ENCODE measurements at places on chromosomes 2 and 18. TPM values are rescaled to one million over a fixed set of nuclear protein-coding genes. Genes with fewer than 3 reads are reported as not detected.

- DNase-seq = peak; percentile 64
Observed at GRCh38 chr2:54557601-54558187, 101.6 kb downstream of the SPTBN1 start.

The SP100 gene
- total RNA-seq = 129 TPM

The FBLN7 gene
- total RNA-seq = 8.9 TPM

- no peak for DNase-seq
Observed at GRCh38 chr18:64803471-64803870, 654.6 kb upstream of the LINC00305 start.

GRCh38 chr2:21270083-21270491 lies 146.3 kb downstream of the TDRD15 start:
- no peak for DNase-seq

DNA sequence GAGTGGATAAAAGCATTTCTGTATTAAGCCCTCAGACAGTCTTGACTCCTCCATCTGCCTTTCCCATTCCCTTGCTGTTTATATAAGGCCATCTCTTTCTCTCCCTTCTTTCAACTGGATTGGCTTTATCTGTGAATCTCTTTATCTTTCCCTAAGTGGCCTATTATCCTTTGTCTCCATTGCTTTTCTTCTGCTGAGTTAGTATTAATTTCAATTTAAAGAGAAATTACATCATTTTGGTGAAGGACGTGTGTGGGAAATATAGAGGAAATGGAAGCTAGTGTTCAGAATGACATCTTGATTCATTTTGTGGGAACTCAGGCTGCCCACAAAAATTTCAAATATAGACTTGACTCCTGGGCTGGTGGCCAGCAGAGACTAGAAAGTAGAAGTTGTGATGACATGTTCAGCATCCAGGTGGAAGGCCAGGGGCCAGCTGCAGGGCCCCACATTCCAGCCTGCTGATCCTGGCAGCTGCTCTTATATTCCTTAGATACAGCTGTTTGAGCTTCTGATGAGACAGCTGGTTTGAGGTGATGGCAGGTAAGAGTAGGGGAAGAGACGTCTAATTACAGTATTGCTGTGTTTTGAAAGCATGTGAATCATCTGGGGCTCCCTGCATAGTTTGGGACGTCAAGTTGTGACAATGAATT lies 52.3 kb downstream of the DIS3L2 start:
- DNase-seq = no peak

The PROKR1 gene
- not detected for total RNA-seq

DNA sequence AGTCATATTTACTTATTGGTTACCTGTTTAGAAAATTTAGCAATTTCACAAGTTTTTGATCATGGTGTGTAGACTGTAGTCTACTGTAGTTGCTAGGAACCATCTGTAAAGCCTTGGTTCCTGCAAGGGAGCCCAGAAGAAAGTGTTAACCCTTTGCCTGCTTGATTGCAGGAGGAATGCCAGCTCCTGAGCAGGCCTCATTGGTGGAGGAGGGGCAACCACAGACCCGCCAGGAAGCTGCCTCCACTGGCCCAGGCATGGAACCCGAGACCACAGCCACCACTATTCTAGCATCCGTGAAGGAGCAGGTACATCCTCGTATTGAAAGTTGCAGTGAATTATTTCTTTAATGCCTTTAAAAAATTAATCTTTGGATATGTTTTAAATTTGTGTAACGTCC lies 76.3 kb downstream of the PKP4 start:
- no peak for DNase-seq

DNA sequence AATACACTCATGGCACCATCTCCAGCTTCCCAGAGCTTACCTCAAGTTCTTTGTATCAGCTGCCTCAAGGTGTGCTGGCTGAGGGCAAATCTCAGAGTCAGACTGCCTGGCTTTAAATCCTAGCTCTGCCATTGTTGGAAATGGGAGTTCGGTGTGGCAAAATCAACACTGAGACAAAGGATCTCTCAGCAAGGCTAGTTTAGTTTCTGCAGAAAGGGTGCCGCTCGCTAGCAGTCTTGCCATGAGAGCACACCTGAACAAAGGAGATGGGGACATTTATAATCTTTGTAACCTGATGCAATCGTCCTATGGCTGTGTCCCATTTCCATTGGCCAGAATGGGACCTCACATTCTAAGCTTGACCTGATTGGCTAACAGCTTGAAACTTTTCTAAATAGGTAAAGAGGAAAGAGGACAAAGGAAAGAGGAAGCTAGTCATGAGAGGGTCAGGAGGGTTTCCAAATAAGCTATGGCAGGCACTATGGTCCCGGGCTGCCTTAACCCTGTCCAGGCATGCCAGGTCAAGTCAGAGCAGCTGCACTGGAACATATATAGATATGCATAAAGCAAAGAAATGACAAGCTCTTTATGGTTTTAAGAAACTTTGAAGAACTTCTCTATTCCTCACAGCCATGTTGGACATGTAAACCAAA lies 4.3 kb upstream of the UBE2F start:
- no peak for DNase-seq

DNA sequence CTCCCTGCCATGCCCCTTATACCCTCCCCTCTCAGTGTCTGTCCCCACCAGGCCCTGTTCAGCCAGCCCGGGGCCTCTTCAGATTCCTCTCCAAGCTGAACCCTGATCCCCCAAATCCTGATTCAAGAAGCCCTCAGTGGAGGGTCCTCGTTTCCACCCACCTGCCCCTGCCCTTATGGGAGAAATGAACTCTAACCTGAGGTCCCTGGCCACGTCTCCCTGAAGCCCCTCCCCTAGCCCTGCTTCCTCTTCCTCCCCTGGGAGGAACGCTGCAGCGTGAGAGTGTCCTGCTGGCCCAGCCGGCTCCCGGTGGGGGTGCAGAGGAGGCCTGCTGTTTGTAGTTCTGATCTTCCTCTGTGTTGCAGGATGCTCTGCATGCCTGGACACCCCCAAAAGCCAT lies 56.7 kb upstream of the GLI2 start:
- DNase-seq = no peak

DNA sequence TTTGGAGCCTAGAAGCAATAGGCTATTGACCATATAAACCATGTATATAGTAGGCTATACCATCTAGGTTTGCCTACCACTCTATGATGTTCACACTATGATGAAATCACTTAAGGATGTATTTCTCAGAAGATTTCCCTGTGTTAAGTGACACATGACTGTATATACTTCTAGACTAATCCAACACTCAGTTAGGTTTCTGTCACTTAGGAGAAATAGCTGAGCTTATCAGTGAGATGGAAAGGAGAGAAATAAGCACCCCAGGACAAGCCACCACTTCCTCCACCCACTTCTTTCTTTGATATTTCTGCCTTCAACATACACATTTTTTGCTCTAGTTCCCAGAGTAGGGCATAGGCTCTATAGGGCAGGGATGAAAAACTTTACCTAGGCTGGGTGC lies 7.8 kb downstream of the PECR start:
- DNase-seq = no peak

DNA sequence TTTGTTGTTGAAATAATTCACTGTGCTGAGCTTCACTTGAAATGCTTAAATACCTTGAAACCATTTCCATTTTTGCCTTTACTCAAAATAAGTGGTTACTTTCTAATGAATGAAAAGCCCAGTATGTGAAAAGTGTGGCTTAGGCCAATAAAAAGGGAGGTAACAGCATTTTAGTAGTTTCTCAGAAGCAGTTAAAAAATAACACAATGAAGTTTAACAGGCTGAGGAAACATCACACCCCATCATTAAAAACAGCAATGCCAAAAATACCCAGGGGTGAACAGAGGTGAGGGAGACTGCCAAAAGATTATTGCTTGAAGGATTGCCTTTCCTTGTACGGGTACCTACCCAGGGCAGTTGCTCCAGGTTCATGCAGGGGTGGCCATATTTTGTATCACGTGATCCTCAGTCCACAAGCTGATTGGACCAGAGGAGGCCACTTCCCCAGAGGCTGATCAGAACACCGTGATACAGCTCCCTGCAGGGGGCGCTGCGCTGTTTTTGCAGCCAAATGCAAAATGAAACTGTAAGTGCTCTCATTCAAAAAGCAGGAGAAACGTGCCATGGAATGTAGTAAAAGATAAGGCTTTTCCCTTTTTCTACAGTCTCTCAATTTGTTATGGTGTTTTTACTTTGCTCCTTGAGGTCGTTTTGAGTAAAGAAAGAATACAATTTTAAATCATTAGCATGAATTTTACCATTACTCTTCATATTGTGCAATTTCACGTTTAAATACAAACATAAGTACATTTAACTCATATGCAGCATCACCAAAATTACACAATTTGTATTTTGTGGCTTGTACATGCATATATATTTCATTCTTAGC lies 70.2 kb upstream of the SH3BP4 start:
- peak; percentile 82 for DNase-seq

The SULT1C4 gene
- 3.4 TPM for total RNA-seq

The HOXD3 gene
- 28.2 TPM for total RNA-seq

The CNPPD1 gene
- 56.4 TPM for total RNA-seq

Measured in ureter (tissue), 1 donor.